MM.1S (cell line): ENCODE measurements at places on chromosomes 2 and 18.

DNA sequence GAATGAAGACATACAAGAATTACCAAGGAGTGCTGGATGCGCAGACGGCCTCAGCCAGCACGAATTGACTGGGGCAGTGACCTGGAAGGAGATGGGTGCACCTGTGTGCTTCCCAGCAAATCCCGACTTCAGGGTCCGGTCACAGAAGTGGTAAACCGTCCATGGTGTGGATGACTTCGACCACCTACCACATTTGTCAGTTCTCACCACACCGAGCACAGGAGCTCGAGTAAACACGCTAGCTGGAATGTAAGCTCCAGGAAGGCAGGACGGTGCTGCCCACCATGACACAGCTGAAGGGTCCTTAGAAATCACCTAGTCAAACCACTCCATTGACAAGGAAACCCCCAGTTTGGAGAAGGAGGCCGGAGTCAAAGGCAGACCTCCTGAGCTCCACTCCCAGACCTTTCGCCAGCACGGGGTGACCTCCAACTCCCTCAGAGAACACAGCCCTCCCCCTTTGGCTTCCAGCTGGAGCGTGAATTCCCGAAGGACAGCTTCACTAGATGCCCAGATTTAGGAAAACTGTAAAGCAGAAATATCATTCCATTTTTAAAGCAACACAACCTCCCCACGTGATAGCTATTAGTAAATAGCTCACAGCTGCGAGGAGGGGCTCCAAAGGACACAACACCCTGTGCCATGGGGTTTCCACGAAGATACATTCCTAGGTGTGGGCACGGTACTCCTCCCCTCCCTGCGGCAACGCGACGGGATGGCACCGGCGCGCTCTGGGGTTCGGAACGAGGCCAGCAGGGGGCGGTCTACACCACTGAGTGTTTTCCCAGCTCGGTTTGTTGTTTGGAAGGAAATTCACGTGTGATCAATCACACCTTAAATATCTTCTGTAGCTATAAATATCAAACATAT is 34.1 kb upstream of the GNAL start:
- peak; percentile 49 for DNase-seq

DNA sequence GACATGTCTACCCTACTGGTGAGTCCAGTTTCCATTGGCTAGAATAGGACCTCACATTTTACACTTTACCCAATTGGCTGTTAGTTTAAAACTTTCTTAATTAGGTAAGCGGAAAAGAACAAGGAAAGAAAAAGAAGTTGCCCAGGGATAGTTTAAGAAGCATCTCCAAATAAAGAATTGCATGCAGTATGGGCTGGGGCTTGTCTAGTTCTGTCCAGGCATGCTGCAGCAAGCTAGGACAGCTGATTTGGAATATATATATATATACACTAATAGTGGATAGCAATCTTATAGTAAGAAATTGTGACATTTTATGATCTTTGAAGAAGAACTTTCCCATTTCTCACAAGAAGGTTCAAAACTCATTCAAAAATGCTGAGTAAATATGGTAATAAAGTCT is 90.0 kb upstream of the ERBB4 start:
- DNase-seq, result no peak

DNA sequence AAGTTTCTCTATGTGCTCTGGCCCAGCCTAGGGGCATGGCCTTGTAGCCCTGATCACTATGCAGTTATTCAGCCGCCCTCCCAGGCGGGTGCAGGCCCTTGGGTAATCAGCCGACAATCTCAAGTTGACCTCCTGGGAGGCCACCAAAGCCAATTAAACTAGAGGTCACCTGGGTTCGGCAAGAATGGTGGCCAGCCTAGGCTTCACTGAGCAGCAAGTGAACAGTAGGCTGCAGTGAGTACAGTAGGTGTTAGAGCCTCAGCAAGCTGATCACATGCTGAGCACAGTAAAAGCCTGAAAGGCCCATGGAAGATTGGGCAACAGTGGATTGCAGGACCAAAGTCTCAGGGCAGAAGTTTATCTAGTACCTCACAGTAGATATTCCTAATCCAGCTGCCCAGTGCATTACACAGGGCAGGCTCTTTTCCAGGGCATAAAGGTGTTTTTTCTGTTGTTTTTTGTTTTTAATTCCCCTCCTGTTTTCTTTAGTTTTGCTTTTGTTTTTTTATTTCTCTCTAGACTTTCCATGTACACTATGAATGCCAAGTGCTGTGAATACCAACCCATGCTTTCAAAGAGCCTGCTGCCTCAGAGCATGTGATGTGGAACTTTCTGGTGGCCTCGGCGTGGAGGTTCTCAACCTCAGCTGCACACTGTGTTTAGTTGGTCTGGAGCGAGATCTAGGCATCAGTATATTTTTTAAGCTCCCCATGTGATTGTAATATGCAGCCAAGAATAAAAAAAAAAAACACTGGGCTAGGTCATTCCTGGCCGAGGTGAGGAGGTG is 55.9 kb upstream of the ATL2 start:
- no peak for DNase-seq

DNA sequence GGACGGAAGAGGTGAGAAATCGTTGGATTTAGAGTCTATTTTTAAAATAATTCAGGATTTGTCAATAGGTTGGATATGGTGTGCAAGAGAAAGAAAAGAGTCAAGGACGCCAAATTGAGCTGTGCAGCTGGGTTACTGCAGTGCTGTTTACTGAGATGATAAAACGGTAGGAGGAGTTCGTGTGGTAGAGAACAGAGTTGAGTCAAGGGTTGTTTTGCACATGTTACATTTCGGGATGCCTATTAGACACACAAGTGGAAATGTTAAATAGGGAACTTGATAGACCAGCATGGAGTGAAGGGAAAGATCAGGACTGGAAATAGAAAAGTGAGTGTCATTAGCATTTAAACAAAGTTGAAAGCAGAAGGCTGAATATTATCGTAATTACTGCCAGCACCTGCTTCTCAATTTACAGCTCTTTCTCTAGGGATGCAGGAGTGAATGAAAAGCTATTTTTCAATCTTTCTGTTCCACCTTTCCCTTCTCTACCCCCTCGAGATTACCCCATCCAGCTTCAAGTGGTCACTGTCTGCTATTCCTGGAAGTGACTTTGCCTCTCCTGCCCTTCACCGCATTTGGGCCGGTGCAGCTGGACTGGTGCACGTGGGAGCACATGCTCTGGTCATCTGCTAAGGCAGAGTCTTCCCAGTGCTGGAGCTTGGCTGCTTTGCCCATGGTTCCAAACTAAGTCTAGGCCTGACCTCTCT is 30.3 kb downstream of the GPR75 start:
- DNase-seq, result no peak

DNA sequence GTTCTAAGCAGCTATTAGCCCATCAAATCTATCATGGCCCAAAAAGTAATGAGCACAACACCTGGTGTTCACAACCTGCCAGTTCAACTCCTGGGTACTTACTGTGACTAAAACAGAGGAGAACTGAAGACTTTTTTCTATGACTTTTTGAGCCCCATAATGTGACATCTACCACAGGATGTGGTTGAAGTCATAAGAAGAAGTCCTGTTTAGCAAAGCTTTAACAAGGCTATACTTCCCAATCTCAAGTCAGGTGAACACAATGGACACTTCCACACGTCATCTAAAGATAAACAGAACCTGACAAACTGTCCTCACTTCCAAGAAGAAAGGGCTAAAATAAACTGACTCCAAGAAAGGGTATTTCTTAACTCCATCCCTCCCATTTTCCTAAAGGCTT is 138.8 kb downstream of the ATAD2B start:
- no peak for DNase-seq

DNA sequence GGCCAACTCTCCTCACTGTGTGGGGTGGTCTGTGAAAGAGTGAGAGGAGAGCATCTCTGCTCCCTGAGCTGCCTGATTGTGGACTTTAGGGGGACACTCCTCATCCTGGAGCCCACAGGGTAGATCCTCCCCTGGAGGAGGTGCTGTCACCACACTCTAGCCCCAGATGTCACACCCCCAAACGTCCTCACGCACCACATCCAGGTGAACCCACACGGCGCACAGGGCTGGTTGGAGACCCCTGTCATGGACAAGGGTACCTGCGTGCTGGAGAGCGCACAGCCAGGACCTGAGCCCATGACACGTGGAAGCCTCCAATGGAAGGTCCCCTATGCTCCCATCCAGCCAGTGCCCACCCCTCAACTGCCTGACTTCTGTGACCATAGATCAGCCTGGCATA is 10.5 kb downstream of the AGXT start:
- no peak for DNase-seq

- peak; percentile 79 for DNase-seq
Measured at GRCh38 chr2:174312581-174313234, 22.0 kb upstream of the SP9 start.
